Progenitor cell of endocrine pancreas (in vitro differentiated cells): ENCODE measurements at places on chromosomes 3 and 15.

DNA sequence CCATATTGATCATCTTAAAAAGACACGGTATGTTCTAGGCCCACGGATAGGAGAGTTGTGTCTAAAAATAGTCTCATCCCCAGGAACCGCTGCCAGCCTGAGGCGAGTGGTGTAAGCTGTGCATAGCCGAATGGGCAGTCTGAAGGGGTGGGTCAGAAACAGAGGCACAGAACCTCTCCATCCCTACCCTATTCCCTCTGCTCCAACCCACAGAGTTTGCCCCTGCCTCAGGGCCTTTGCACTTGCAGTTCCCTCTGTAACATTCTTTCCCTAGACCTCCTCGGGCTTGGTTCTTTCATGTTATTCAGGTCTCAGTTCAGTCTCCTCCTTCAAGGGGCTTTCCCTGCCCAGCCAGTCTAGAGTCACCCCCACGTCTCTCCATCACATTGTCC, 4.8 kb downstream of the SCN5A start:
- DNase-seq: no peak

DNA sequence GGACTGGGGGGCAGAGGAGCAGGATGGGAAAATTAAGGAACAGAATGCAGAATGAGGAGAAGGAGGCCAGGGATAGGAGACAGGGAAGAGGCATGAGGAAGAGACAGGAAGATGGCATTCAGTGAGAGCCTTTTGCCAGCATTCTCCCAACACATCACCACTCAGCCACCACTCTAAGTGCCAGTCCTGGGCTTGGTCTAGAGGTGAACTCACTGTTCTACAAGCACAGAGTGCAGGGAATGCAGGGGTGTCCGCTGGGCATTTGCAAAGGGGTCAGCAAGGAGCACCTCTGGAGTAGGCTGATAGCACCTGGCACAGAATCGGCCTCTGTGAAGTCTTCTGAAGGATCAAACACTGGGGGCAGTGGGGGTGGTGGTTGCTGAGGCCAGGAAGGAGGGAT, 14.6 kb upstream of the IGDCC3 start:
- no peak for DNase-seq

DNA sequence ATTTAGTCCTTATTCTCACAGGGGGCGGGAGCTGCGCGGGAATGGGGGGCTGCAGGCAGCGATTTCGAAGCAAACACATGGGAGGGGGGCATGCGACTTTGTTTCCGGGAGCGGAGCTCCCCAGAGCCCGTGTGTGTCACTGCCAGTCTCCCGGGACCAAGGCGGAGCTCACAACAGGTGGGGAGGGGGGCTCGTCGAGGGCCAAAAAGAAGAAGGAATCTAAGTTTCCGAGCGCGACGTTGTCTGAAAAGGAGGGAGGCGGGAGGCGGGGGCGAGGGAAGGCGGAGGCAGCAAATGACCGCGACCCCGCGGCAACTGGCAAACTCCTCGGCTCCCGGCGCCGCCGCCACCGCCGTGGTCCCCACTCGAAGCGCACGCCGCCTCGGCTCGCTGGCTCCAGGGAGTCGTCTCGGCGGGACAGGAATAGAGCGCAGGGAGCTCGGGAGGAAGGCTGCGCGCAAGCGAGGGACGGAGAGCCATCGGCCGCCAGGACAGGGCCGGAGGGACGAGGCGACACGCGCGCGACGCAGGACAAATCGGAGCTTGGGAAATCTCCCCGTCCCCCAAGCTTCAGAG, 1.4 kb downstream of the FOXP1 start:
- peak; percentile 54 for DNase-seq

- DNase-seq: no peak
These were observed 94.0 kb upstream of the MEX3B start for GRCh38 chr15:82139823-82140268.

GRCh38 chr3:153095441-153095840, 66.6 kb upstream of the RAP2B start:
- DNase-seq: no peak

- no peak for DNase-seq
These were observed 515.9 kb downstream of the NLGN1 start for GRCh38 chr3:173913397-173913796.

- DNase-seq: no peak
These were observed 124.9 kb downstream of the FBN1 start for GRCh38 chr15:48520376-48521155.

DNA sequence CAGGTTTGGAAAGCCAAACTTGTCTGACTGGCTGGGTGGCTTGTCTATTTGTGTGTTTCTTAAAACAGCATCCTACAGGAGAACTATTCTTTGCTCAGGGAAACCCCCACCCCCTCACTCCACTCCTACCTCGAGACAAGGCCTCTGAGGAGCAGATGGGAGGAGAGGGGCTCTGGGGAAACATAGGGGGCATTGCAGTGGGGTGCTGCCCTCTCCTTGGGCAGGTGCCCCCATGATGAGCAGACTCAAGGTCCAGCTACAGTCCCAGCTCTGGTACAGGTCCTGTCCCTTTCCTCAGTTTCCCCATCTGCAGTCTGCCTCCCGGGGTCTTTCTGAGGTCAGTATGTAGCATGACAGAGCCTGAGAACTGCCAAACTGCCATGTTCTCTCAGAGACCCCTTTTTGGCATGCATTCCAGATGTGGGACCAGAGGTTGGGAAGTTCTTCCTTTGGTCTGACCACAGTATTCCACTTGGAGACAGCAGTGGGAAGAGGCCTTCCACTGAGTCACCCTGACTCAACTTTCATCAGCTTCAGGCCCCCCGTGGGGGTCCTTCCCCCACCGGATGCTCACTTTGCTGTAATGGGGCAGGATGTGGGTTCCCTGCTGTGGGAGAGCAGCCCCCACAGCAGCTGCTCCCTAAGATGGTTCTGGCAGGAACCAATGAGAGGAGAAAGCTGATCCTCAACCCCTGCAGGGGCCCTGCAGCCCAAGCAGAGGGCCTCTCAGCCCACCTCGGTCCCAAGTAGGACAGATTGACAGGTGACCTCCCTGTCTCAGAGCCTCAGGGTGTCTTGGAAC, 32.3 kb upstream of the CYP11A1 start:
- DNase-seq: no peak

GRCh38 chr15:48501208-48501607, 144.3 kb downstream of the FBN1 start:
- DNase-seq: no peak

GRCh38 chr3:87833039-87833377, 225.8 kb downstream of the CGGBP1 start:
- DNase-seq: no peak

DNA sequence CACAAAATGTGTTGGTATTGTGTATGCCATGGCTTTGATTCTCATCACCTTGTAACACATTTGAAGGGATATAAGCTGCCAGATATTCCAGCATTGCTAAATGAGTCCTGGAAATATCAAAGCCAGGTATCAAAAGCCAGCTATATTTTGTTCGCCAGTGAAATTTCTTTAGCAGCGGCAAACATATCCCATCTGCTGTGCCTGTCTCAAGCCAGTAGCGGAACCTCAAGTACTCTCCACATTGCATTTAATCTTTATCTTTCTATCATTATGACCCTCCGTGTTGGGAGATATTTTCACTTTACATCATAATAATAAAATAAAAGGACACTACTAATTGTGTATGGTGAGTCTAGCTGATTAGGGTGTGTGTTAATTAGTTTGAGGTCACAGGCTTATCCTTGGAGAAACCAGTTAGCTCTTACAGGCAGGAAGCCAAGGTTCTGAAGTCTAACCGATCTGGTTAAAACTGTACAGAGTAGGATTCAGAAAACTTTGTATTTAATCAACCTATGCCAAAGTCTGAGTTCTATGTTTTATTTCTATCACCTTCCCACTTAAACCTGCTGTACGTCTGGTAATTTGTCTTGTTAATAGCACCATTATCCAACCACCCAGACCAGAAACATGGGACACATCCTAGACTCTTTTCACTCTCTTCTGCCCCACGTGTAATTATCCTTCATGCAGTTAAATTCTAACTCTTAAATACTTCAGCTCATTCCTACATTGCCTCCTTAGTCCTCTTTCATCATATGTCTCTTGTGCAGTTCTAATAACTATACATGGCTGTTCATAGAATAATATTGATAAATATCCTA, 14.5 kb downstream of the TIPARP start:
- no peak for DNase-seq

DNA sequence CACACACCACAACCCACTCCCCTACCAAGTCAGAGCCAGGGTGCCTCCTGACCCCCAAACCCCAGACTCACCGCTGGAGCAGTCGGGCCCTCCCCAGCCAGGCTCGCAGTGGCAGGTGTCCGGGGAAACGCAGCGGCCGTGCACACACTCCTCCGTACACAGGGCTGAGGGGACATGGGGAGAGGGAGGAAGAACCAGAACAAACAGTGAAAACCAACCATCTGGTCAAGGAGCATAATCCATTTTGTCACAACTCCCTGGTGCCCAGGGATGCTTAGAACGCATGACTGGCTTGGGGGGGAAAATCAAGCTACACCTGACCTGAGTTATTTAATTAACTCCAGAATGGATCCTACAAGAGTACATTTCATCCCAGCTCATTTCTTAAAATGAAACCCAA, 159.2 kb downstream of the MEGF11 start:
- no peak for DNase-seq

- DNase-seq: peak; percentile 68
These were observed 21.3 kb upstream of the DAPK2 start for GRCh38 chr15:64067564-64068030.

GRCh38 chr3:44111482-44111881, 130.2 kb upstream of the TOPAZ1 start:
- no peak for DNase-seq

- no peak for DNase-seq
These were observed 116.9 kb downstream of the TP63 start for GRCh38 chr3:189748046-189748445.

DNA sequence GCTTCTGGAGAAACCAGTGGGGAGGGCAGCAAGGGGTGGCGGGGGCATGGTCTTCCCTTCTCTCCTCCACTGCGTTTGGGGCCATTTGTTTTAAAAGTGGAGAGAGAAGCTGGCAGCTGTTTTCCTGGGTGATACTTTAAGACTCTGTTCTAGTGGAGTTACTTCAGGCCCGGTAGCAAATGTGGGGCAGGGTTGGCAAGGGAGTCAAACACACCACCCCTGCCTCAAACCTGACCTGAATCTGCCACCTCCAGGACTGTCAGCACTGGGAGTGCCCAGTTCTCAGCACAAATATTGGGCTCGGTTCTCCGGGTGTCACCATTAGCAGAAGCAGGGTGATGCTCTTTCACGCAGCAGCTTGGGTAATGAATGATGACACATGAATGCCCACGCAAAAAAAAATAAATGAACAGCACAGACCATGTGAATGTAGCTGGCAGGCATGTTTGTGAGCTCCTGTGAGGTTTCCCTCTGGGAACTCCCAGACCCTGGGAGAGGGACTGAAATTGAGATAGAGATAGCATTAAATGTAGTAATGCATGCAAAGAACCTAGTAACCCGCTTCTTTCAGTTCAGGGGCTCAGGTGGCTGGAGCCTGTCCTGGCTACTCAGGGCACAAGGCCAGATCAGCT, 424.0 kb downstream of the MCTP2 start:
- no peak for DNase-seq

DNA sequence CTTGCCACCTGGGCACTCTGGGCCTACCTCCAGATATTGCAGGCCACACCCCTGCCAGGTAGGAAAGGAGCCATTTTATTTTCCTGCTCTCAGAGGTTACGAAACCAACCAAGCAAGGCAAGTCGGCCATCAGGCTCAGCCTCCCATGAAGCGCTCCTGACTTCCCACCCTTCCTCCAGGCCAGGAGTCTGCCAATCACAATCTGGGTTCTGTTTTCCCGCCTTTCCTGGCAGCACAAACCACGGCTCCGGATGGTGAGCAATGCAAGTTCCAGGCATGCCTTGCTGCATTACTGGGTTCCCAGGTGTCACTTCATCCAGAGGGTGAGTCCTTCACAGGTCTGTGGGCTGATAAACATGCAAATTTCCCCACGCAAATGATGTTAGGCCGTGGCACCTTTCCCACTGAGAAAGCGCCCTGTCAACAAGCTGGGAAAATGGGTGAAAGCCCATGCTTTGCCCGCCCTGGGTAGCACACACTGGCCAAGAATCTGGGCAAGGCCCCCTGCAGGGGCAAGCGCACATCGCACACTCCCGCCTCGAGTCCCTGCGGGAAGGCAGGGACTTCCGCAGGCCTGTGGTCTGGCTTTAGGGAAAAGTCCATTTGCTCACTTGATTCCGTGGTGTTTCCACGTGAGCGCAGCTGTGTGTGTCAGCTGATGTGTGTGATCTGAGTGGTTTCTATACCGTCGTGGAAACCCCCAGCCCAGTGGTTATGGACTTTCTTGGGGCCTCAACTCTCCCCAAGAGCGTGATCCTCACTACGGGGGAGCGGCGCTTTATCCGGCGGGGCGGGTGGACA, 61.6 kb upstream of the RYK start:
- no peak for DNase-seq
